AG10803 (cell line): ENCODE measurements at places on chromosomes 2 and 18.

DNA sequence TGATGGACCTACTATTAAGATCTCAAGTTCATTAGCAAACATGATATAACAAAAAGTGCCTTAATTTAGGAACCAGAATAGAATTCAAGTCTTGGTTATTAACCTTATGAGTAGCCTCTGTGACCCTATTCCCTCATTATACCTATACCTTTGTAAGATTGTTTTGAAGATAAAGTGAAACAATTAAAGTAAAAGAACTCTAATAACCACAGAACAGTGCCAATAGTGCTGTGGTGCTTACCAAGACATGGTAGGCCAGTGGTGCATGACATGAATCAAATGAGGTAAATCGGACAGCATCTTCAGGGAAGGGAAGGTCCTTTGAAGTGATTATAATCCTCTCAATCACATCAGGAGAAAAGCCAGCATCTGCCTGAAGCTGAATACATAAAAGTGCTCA is 36.4 kb downstream of the METTL4 start:
- no peak for DNase-seq

DNA sequence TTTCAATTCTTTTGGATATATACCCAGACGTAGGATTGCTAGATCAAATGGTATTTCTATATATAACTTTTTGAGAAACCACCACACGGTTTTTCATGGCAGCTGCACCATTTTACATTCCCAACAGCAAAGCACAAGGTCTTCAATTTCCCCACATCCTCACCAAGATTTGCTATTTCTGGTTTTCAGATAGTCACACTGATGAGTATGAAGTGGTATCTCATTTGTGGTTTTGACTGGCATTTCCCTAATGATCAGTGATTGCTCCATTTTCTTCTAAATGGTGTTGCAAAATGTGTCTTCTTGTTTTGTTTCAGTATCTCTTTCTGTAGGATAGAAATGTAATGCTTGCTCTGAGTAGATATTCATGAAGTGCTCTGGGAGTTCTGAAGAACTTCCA is 52.0 kb downstream of the ANKRD44 start:
- peak; percentile 79 for DNase-seq

GRCh38 chr18:61334491-61334850 is 1.2 kb downstream of the CDH20 start:
- no peak for DNase-seq

DNA sequence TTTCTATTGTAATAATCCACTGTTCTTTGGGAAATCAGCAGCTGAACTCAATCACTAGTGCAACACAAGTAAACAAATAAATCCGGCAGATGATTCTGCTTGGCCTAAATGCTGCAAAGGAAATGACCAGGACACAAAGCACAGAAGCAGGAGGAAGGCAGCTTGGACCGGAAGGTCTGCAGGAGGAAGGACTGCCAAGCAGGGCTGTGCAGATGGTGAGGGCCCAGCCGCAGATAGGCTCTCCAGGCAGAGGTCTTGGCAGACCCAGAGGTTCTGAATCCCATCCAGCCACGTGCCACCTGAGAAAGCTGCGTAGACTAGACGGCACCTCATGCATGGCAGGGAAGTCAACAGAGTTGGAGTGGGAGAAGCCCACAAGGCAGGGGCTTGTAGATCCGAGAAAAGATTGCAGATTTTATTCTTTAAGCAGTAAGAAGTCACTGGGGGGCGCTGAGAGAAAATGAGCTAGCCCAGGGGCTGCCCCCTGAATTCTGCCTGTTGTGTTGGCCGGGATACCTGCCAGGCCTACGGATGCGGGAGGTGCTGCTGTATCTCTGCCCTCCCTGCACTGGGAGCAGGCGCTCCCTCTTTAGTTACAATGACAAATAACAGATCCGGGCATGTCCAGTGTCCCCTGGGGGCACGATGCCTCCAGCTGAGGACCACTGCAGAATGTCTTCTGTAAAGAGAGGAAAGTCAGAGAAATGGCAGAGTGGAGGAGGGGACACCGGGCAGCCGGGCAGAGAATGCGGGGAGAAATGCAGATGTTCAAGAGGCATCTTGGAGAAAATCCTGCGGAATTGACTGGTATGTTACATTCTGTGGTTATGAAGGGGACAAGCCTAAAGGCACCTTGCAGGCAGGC is 153.5 kb downstream of the PXDN start:
- no peak for DNase-seq

DNA sequence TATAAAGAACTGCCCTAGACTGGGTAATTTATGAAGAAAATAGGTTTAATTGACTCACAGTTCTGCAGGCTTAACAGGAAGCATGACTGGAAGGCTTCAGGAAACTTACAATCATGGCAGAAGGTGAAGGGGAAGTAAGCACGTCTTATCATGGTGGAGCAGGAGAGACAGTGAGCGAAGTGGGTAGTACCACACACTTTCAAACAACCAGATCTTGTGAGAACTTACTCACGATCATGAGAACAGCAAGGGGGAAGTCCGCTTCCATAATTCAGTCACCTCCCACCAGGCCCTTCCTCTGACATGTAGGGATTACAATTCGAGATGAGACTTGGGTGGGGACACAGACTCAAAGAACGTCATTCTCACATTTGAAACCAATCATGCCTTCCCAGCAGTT is 260.1 kb upstream of the FAM98A start:
- no peak for DNase-seq

GRCh38 chr2:45380131-45380836 is 230.8 kb downstream of the SRBD1 start:
- DNase-seq = peak; percentile 37

DNA sequence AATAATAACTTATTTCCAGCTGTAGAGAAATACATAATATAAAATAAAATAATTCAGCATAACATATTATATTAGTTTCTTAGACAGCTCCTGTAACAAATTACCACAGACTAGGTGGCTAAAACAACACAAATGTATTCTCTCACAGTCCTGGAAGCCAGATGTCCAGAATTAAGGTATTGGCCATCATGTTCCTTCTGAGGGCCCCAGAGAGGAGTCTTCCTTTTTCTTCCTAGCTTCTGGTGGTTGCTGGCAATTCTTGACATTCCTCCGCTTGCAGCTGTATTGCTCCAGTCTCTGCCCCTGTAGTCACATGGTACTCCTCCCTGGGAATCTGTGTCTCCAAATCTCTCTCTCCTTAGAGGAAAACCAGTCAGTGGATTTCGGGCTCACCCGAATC is 146.8 kb downstream of the RBM43 start:
- peak; percentile 76 for DNase-seq

DNA sequence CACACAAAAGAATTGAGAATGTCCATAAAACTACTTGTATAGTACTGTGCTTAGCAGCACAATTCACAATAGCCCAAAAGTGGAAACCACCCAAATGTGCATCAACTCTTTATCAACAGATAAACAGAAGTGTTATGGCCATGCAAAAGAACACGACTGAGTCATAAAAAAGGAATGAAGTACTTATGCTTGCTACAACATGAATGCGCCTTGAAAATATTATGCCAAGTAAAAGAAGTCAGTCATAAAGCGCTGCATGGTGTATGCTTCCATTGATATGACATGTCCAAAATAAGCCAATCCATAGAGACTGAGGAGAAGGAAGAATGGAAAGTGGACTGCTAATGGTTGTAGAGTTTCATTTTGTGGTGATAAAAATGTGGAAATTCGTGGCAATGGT is 12.1 kb upstream of the MAP2 start:
- no peak for DNase-seq

DNA sequence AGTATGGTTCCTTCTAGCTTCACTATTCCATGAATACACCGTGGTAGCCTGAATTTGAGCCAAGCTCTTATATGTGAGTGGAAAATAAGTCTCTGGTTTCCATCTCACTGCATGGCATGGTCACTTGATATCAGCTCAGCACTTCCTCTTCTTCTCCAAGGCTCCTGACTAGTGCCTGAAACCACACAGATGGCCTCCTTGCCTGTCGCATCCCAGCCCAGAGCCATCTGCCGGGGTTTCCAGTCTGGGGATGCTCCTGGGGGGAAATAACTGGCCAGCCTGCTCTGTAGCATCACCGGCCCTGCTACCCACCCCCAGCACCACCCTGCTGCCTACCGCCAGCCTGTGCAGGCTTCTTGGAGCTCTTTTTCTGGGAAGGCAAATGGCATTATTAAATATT is 7.7 kb upstream of the MARCHF4 start:
- no peak for DNase-seq

GRCh38 chr18:79905389-79905911 is 46.0 kb downstream of the SLC66A2 start:
- DNase-seq = peak; percentile 8

GRCh38 chr18:12737243-12737902 is 34.5 kb downstream of the PSMG2 start:
- DNase-seq = no peak

GRCh38 chr2:41910126-41910525 is 137.7 kb upstream of the PKDCC start:
- DNase-seq = peak; percentile 54

DNA sequence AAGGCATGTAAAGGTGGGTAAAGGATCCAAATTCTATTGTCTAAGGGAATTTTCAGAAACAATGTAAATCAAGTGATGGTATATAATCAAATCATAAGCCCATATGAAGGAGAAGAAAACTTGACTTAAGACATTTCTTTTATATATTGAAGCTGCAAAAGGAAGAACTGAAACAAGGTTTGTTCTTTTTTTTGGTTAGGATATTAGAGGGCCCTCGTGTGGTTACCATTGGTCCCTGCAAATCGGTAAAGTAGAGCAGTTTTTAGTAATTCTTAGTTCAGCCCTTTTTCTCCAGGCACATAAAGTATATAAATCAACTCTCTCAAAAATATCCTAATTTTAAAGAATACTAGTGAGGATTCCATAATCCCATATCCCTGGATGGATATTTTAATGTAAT is 105.6 kb upstream of the STK17B start:
- no peak for DNase-seq

DNA sequence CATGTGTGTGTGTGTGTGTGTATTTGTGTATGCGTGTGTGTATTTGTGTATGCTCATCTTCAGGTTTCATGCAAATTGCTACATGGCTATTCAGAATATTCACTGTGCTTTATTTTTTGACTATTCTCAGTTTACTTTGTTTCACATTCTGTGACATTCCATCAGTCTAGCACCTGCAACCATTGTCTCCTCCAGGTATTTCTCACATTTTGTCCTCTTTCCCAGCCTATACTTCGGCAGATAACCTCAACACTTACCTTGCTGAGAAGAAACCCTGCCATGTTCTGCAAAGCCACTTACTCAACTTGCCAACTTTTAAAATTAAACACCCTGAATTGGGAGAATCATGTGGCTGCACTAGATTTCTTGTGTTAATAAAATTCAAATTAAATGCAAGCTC is 135.4 kb upstream of the REG3A start:
- DNase-seq = no peak

GRCh38 chr18:76985951-76986236 is 146.7 kb downstream of the MBP start:
- DNase-seq = no peak

GRCh38 chr18:24567199-24567598 is 106.8 kb downstream of the HRH4 start:
- DNase-seq = peak; percentile 7

- no peak for DNase-seq
Measured at GRCh38 chr2:122525336-122525735, 769.9 kb downstream of the TSN start.
